Activated naive CD8-positive, alpha-beta T cell treated with anti-CD3 and anti-CD28 coated beads for 36 hours (primary cell): ENCODE measurements at places on chromosomes 2 and 18. TPM values are rescaled to one million over a fixed set of nuclear protein-coding genes. Genes with fewer than 3 reads are reported as not detected.

Gene BIRC6
- 60.9 TPM for total RNA-seq

Gene ACVR1C
- total RNA-seq, result 0.99 TPM

Gene STAM2
- total RNA-seq, result 14.5 TPM

Gene CXCR2
- 1.2 TPM for total RNA-seq

DNA sequence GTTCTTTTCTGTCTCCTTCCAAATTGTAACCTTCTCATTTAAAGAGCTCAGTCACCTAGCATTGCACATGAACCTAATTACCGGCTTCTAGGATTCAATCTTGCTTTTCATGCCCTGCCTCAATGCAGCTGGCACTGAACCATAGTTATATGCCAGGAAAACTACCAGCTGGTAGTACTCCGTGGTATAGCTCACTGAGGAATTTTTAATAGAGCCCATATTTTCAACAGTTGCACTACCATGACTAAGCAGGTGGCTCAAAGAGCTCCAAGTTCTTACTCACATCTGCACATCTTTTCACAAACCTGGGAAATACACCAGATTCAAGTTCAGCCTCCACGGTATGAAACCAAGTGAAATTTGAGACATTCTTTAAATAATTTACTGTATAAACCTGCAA is 363.5 kb downstream of the GRB14 start:
- no peaks in the 10 kb centered on the region for H3K27me3 ChIP-seq
- no peak overlapping the region for H3K27ac ChIP-seq
- no peak overlapping the region for H3K4me3 ChIP-seq

DNA sequence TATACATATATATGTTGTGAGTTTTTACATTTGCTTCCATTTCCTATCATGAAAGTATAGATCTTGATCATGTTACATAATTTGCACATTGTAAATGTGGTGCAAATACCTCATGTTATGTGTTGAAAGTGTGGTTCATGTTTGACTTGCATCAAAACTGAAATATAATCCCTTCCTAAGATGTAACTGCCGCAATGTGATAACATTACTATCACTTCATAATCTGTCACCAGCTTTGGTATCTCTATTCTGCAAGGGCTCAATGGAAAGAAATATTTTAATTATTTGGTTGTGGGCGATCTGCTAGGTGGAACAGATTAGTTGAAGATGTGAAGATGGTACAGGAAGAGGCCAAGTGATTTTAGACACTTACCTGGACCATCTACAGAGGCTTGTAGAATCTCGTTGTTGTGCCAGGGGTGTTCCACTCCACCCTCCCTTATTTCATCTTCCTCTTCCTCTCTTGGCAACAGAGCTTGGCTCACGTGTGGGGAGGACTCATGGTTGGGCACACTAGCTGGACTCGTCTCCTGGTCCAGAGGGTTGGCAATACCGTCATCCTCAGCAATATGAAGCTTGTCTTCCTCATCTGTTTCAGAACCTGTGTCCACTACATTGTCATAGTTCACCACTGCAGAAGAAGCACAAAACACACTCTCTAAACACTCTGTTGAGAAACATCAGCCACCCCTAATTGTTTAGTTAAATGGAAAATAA is 90.4 kb downstream of the ZEB2 start:
- H3K4me1 ChIP-seq, result peaks cover 14% of the 10 kb centered on the region
- peaks cover 6% of the 10 kb centered on the region for H3K36me3 ChIP-seq
- no peak overlapping the region for H3K4me3 ChIP-seq
